ENCODE measurements at places on chromosomes 6 and 20.

DNA sequence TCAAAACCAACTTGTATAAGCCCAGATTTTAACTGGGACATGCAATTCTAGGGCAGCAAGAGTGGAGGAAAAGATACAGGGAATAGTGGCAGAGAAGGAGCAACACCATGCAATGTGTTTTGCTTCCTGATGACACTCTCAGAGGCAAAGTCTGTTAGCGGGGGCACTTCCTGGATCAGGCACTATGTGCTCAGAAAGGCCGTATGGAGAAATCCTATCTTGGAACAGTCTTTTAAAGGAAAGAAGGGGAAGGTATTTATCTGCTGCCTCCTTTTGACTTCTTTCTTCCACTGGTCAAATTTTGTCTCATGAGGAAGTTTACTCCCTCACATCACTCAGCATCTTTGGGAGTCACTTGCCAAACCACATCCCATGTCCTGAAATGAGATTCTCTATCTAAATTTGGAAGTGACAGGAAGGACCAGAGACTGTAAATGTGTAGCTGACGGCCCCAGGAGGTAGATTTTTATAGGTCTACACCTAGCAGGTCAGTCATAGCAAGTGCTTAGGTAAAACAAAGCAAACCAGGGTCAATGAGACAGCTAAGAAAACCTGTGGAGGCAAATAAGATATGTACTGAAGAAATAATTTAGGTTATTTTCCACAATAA is 91.7 kb upstream of the ELOVL5 start:
- no peak for DNase-seq

- DNase-seq, result no peak
Observed at GRCh38 chr20:13105864-13106457, 97.2 kb downstream of the SPTLC3 start.

DNA sequence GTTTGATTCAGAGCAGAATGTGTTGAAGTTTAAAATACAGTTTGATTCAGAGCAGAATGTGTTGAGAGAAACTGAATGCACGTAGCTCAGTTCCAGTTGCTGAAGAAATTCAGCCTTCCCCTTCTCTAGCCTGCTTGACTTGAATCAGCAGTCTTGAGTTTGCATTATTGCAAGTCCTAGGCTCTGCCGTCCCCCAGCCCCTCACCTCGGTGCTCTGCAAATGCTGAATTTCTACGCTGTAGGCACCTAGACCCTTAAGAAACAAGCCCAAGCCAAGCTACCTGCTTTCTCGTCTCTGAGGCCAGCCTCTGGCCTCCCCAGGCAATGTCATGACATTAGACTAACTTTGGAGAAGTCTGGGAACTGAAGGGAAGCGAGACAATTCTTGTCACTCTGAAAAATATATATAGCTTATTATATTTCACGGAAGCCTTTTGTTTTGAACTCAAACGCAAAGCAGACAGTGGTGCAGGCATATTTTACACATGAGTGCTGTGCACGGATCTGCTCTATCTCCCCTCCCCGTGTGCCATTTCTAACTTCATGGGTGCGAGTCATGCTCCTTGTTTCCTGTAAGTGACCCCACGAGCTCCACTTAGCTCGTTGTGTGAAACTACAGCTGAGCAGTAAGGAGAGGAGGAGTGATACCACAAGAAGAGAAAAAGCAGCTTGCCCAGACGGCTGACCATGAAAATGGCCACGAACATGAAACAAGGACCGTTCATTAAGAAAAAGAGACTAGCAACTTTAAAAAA is 71.4 kb upstream of the DUSP22 start:
- DNase-seq, result no peak

DNA sequence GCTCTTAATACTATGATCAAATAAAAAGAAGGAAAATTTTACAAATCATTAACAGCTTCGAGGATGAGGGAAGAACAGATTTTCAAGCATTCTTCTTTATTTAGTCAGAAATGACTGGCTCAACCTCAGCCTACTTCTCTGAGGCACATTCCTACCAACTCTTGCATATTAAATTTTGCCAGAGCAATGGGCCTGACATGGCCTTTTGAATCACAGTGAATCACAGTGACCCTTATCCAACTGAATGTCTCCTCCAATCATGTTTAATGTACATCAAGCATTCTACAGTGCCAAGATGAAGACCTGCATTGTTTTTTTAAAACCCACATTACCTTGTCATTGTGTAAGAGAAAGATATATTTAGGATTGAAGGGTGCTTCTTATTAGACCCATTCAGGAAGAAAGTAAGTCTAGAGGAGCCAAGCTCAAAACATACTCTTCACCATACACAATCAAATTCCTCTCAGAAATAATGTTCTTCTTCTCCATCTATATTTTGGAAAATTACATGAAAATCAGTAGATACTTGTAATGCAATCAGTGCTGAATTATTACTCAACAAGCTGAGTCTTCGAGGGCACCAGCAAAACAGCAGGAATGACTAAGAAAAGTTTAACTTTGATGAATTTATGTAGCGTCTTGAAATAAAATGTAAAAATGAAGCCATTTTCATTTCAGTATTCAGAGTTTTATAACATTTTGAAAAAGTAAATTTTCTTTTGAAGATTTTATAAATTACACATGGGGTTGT is 44.1 kb upstream of the MOXD1 start:
- no peak for DNase-seq

DNA sequence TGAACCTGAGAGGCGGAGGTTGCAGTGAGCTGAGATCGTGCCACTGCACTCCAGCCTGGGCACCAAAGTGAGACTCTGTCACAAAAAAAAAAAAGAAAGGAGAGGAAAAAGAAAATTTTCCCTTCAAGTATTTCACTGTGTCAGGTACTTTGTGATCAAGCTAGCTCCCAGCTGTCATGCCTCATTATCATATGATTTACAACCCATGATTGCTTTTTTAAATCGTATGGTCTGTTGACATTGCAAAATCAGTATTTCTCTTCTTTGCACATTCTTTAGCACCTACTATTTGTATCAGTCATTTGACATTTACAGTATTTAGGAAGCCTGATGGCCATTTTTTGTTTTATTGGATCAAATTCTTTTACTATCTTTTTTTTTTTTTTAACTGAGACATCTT is 22.4 kb downstream of the SASH1 start:
- no peak for DNase-seq

GRCh38 chr20:9161311-9161710 is 92.4 kb downstream of the PLCB4 start:
- no peak for DNase-seq

- no peak for DNase-seq
Observed at GRCh38 chr6:49766762-49767161, 20.3 kb downstream of the PGK2 start.

GRCh38 chr20:63306673-63307537 is 13.9 kb downstream of the COL20A1 start:
- DNase-seq, result no peak

DNA sequence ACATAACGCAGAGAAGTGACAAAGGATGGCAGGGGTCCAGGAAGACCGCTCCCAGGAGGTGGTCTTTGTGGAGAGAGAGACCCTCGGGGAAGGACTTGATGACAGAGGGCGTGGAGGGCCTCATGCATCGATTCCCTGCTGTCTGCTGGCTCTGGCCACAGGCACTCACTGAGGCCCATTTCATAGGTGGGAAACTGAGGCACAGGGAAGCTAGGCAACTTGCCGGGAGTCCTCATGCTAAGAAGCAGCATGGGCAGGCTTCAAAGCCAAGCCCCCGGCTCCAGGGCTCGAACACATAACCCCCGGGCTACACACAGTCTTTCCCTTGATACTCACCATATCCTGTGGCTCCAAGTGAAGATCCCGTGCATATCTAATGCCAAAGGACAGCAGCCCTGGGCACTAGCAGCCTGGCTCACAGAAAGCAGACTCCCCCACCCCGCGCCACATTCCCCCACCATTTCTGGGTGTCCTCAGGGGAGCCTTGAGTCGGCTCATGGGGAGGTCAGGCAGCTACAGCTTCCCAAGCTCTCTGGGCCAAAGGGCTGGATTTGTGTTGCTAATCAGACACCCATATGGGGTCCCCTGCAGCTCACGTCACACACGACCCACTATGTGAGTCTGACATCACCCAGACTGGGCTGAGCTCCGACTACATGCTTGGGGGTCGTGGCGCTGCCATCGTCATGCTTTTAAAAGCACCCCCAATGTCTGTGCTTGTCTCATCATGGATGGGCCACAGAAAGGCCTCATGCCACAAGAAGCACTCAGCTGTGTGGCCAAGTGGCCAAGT is 130.9 kb upstream of the PMEPA1 start:
- DNase-seq, result no peak

- DNase-seq, result no peak
Observed at GRCh38 chr6:6826095-6826901, 237.8 kb downstream of the LY86 start.

DNA sequence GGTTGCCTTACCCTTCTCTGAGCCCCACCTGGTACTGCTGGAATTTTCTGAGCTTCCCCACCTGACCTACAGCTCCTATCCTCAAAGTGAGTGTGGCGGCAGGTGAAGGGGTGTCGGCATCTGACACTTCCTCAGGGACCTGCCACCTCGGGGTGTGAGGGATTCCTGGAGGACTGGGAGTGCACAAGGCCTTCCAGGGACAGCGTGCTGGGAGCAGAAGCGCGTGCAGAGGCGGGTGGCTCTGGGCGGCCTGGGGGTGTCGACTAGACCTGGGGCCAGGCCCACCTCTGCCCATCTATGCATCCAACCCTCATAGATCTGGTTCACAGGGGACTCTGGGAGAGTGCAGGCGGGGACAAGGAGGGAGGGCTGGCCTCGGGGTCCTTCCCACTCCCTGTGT is 7.8 kb downstream of the DLGAP4 start:
- no peak for DNase-seq
